ENCODE measurements at places on chromosomes 12 and 14.

DNA sequence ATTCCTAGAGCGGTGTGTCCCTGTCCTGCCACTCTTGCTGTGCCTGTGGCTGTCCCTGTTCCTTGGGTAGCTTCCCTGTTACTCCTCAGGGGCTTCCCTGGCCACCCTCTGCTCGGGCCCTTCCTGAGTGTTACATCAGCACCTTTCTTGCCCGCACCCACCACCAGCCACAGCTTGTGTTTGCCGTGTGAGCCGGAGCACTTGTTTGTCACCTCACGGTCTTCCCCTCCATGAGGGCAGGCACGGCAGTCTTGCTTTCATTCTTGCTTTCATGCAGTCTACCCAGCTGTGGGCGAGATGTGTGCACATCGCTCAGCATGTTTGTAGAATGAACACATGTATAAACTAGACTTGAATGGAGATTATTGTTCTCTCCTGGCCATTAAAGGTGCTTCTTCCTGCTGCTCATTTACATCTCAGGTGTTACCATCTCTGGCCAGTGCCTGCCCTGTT, 42.0 kb downstream of the TRAF3 start:
- DNase-seq: no peak

GRCh38 chr14:103702497-103703432, 12.5 kb downstream of the XRCC3 start:
- DNase-seq: no peak

- no peak for DNase-seq
These were observed 60.7 kb downstream of the CCNK start for GRCh38 chr14:99541677-99542470.

GRCh38 chr12:120064054-120064940, 52.3 kb downstream of the RAB35 start:
- DNase-seq: no peak

DNA sequence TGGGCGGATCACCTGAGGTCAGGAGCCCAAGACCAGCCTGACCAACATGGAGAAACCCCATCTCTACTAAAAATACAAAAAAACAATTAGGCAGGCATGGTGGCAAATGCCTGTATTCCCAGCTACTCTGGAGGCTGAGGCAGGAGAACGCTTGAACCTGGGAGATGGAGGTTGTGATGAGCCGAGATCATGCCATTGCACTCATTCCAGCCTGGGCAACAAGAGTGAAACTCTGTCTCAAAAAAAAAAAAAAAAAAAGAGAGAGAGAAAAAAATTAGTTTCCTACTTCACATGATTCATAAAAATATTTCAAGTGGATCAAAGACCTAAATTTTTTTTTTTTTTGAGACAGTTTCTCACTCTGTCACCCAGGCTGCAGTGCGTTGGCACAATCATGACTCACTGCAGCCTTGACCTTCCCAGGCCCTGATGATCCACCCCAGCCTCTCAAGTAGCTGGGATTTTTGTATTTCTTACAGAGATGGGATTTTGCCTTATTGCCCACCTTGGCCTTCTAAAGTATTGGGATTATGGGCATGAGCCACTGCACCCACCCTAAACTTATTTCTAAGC, 24.9 kb downstream of the FCF1 start:
- no peak for DNase-seq

DNA sequence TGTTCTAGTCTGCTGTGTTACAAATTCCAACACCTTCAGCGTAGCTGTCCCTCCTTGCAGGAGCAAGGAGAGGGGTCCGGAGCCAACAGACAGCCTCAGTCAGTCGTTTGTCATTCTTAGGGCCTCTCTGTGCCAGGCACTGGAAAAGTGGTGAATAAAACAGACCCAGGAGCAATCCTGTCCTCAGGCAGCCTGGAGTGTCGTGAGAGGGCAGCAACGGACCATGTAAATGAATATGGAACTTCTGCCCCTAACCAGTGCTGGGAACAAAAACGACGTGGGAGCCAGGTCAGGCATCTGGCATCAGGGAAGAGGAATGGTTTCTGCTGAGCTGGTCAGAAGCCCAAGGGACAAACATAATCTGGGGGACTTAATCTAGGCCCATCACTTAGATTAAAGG, 64.8 kb upstream of the PSMC1 start:
- no peak for DNase-seq

Measured in left renal cortex interstitium (tissue), 4 donors.